ENCODE measurements at places on chromosomes 11 and 22. TPM values are rescaled to one million over a fixed set of nuclear protein-coding genes. Genes with fewer than 3 reads are reported as not detected.

DNA sequence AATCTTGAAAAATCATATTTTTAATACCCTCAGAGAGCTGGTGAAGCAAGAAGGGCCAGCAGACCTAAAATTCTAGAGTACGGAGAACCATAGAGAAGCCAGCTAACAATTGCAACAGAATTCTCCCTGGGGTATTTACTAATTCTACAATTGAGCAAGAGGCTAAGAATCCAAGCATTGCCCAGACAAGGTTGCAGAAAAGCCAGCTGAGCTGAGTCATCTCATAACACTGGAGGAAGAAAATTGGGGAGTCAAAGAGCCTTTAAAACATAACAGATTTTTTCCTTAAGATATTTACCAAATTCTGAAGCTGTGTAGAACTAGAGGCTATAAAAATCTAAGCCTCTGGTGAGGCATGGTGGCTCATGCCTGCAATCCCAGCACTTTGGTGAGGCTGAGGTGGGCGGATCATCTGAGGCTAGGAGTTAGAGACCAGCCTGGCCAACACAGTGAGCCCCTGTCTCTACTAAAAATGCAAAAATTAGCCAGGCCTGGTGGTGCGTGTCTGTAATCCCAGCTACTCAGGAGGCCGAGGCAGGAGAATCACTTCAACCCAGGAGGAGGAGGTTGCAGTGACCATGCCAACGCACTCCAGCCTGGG lies 13.6 kb upstream of the TMEM216 start:
- DNase-seq = no peak

DNA sequence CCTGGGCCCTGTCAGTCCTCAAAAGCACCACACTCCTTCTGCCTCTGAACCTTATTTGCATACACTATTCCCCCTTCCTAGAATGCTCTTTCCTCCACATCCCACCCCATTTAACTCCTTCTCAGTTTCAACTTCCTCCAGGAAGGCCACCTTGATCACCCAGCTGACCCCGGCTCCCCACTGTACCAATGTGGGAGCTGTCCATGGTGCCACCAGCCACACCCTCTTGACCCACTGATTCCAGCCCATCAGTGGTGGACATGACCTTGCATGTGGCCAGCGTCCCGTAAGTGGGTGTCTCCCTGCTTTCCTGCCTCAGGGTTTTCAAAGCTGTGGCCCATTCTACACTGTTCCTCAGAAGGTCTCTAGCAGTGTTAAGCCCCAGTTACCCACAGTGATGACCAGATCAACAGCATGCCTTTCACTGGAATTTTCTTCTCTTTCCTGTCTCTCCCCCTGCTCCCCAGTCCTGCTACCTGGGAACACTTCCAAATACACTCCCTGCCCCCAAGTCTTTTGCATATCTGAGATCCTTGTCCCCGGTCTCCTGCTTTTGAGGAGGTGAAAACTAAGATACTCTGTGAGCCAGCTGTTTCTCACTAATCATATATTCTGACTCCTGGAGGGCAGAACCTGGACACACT lies 346.6 kb downstream of the MN1 start:
- no peak for DNase-seq

DNA sequence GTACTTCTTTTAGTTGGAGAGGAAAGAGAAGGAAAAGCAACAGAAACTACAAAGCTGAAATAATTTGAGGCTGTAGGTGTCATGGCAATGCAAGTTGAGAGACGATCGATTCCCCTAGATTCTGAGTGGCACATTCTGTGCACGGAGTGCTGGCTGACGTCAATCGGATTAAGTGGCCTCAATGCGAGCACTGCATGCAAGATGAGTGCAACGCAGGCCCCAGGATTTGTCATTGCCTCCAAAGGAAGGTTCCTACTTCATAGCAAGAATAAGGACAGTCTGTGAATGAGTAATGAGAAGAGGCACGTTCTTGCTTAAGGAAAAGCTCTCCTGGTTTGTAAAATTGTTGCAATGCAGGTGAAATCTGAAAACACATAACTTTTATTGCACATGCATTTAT lies 892.4 kb downstream of the KCNA4 start:
- DNase-seq = no peak

- DNase-seq = no peak
Measured at GRCh38 chr11:113072237-113072858, 111.1 kb downstream of the NCAM1 start.

DNA sequence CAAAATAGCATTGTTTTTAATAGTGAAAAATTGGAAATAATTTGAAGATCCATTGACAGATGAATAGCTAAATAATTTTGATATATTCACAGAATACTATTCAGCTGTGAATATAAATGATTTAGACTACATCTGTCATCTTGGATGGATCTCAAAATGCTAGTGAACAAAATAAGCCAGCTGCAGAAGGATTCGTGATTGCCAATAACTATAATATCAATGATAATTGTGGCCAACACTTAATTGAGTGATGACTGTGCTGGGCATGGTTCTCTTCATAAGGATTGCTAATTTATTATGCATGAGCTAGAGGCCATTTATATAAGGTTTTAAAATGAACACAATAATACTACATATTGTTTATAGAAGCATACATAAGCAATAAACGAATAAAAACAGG lies 60.4 kb downstream of the CTTN start:
- DNase-seq = no peak

DNA sequence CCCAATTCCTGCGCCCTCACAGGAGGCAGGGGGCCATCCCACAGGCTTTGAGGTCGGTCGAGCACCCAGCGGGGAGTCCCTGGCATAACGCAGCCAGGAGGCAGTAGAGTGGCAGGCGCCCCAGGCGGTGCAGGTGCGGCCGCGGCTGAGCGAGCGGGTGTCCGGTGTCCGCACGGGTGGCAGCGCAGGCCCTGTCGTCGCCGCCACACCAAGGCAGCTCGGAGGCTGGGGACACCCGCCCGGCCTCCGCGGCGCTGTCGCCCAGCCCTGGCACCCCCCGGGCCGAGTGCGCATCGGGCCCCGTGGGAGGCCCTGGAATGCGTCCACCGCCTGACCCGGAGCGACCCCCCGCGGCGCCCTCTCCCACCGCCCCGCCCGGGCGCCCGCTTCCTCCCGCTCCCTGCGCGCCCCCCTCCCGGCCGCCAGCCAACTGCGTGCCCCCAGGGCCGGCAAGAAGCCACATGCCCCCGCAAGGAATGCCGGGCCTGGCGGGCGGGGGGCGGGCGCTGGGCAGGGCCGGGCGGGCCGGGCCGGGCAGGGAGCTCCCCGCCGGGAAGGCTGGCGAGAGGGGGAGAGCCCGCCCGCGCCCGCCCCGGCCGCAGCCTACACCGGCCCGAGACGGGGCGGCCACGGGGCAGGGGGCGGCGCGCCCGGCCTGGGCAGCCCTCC lies 33.9 kb downstream of the PRDM11 start:
- DNase-seq = no peak

GRCh38 chr11:127056338-127056971 lies 55.9 kb upstream of the KIRREL3 start:
- DNase-seq = no peak

DNA sequence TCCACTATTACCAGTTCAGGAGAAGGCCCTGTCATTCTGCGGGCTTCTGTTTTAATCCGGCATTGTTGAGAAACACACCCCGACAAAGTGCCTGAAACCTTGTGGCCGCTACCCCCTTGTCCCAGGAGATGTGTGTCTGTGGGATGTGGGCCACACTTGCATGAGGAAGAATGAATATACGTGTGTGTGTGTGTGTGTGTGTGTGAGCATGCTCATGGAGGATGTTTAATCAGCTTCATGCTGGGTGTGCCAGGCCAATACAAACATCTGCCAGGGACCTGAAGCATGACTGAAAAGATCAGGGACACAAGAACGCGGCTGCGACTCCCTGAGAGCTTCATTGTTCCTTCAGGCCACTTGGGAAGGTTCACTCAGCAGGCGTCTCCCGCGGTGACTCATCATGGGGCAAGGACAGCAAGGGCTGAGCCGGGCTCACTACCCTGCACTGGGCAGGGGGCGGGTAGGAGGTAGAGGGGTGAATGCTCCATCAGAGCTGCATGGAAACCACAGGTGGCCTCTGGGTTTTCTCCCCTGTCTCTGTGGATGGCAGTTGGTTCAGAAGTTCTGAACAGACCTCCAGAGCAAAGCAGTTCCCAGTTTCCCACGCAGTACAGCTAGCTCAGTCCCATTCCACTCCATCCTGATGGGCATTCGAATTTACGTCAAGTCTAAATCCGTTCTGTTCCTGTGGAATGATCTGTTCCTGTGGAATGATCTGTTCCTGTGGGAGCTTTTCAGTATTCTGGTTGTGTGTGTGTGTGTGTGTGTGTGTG lies 7.0 kb upstream of the MALAT1 start:
- no peak for DNase-seq

DNA sequence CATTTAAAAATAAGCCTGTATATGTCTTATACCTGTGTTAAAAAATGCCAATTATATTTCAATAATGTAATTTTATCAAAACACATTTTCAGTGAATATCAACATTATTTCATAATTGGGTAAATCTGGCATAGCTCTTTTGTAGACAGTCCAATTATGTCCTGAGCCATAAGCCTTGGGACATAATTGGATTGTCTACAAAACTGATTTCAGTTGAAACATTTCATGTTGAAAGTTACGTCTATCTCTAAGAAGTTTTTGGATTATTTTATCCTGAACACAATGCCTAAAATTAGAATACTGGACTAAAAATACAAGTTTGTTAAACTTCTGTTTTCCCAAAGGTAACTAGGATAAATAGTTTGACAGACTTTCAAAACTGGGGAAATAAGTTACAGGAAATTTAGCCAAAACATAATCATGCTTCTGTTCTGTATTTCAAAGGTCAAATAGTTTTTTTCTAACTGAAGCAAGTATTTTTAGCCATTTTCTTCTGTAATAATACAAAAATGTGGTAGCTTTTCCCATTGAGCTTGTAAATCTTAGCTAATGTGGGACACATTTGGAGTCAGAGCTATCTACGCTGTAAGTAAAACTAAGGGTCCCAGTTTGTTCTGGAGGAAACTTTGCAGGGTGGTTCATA lies 100.7 kb upstream of the BIRC3 start:
- no peak for DNase-seq

DNA sequence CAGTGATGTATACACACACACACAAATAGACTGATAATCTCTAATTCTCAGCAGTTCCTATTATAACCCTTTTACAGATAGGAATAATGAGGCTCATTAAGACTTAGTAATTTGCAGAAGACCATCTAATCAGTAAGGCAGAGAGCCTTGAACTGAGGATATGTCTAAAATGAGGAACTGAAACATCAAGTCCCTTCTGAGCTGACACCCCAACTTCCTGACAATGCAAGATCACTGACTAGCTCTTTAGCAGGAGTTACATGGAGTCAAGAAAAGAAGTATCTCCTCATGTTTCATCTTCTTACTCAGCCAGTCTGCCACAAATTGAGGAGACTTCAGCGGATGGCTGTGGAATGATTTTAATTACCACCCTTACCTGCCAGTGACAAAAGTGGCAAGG lies 193.0 kb downstream of the MSANTD4 start:
- DNase-seq = no peak

GRCh38 chr22:49320714-49321476 lies 506.8 kb downstream of the BRD1 start:
- no peak for DNase-seq

GRCh38 chr22:49193348-49193747 lies 634.3 kb downstream of the BRD1 start:
- no peak for DNase-seq

DNA sequence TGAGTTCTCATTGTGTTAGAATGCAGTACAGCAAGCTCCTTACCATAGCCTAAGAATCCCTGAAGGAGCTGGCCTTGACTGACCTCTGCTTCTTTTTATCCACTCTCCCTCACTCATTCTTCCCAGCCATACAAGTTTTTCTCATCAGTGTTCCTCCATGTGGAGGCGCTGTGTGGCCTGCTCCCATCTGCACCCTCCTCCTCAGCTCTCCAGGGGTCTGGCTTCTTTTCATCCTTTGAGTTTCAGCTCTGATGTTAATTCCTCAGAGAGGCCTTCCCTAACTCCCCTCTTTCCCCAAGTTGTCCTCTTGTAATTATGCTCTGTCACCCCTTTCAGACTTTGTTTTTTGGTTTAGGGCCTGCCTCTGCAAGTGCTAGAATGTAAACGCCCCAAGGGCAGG lies 144.8 kb downstream of the WNT7B start:
- DNase-seq = no peak

DNA sequence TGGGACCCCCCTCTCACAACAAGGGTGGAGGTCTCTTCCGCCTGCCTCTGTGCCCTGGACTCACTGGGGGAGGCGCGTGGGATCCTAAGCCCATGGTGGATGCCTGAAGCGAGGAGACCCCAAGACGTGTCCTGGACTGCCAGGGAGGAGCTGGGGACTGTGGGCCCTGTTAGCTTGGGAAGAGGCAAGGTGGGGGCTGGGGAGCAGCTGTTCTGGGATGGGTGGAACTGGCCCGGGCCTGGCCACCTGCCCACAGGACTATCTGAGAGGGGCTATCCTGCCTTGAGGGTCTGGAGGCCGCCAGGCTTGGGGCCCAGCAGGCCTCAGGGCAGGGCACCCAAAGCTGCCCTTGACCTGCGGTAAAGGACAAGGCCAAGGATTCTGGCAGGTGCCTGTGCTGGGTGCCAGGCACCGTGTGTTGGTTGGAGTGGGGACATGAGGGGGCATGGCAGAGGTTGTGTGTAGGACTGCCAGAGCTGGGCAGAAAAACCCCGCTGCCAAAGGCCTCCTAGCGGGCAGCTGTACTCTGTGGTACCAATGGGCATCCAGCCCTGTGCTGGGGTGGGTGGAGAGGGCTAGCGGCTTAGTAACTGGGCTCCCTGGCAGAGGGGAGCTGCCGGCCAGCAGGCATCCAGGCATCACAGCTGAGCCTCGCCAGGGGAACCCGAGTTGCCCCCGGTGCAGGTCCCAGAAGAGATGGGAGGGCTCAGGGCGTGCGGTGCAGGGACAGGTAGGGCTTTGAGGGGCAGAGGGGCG lies 670 bp downstream of the LSP1 start:
- no peak for DNase-seq

GRCh38 chr11:62546929-62547625 lies 471 bp upstream of the AHNAK start:
- no peak for DNase-seq

The PHOX2A gene
- 0.90 TPM for total RNA-seq

The SLC22A24 gene
- not detected for total RNA-seq

The PTH gene
- total RNA-seq = not detected

The ADAMTS8 gene
- 8.9 TPM for total RNA-seq

The KCNJ1 gene
- total RNA-seq = not detected

The HSCB gene
- total RNA-seq = 13.2 TPM

The PRMT3 gene
- total RNA-seq = 25.5 TPM

The ZFPL1 gene
- total RNA-seq = 14.6 TPM

The C22orf42 gene
- total RNA-seq = not detected

The MISFA gene
- 2.6 TPM for total RNA-seq

The LRRC32 gene
- 16.3 TPM for total RNA-seq

The MS4A3 gene
- 0.69 TPM for total RNA-seq

The TESMIN gene
- total RNA-seq = 1.0 TPM
